T-helper 22 cell (primary cell): ENCODE measurements at places on chromosomes 1 and 21.

GRCh38 chr1:165228676-165229075 is 127.8 kb downstream of the LMX1A start:
- DNase-seq: no peak

GRCh38 chr1:90719330-90720144 is 2.4 kb upstream of the BARHL2 start:
- no peak for DNase-seq

DNA sequence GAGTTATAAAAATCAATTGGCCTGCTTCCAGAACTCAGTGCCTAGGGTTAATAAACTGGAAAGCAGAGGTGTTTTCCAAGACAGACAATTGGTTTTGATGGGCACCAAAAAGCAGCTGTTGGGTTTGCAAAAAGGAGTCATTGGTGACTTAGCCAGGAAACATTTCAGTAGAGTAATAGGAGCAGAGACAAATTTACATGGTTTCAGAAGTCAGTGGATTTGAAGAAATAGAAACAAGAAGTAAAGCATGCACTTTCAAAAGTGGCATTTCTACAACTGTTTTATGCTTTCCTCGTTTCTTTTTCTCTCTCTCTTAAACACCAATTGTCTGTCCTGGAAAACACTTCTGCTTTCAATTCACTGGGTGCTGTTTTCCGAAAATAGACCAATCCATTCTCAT is 87.8 kb downstream of the GLUL start:
- no peak for DNase-seq

DNA sequence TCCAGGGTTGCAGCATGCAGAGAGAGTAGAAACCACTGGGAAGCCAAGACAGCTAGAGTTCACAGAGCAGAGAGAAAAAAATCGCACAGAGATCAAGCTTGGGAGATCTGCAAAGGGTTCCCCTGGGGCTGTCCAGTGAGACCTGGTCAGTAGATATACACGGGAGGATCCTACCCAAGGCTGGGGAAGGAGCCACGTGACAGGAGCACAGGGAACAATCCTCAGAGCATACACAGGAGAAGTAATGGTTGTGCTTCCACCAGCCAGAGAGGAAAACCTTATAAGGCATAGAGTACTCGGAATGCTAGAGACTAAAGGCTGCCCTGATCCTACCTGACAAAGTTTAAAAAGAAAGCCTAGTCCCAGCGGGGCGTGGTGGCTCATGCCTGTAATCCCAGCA is 53.9 kb downstream of the GABPA start:
- no peak for DNase-seq

DNA sequence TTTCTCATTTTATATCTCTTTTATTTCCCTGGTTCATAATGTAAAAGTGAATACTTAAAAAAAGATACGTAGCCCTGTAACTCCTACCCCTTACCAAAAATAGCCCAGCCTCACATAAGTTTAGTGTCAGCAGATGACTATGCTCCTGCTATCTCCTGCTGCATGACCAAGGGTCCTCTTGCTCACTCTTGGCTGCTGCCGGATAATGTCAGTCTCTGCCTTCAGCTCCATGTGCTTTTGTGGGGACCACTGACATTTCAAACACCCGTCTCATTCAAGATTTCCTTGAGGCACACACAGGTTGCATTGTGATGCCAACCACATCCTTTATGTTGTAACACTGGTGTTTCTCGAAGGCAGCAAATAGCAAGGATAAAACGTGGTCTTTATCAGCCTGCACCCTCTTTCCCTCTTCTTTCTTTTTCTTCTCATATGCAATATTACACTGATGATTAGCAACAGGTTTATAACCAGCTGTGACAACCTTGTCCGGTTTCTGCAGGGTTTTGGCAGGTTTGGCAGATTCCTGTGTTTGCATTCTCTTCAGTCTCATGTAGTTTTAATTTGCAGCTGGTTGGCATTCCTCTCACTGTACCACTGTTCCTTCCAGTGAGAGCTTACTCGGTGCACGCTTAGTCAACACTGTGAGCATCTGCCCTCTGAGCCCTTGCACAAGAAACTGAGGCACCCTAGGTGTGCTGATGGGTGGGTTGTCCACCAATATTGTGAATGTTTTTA is 62.2 kb downstream of the ZNF684 start:
- no peak for DNase-seq

DNA sequence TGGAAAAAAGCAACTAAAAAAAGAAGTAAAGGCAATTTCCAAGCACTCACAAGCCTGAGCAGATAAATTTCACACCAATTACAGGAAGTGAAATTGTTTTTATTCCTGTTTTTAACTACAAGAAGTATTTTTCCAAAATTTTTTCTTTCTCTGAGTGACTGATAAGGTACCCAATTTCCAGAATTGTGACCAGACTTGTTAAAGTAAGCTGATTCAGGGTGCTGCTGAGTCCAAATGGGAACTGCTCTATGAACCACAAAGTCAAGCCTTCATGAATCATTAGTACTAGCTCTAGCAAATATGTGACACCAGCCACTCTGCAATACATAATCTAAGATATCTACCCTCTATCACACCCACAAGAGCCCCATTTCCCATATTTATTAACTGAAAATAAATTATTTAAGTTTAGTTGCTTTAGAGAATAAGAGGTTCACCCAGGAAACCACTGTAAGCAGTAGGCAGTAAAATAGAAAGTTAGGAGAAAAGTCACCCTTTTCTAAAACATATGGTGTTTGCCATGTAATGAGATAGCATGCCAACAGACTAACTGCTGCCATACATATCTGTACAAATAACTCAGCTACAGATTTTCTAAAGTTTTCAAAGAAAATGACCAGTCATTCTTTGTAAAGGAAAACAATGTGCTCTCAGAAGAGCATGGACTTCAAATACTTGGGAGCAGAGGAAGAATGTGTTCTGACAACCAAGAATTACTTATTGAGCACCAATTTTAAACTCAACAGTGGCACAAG is 43.1 kb upstream of the TNFSF18 start:
- DNase-seq: no peak

- DNase-seq: no peak
These were observed 3.3 kb upstream of the ELAVL4 start for GRCh38 chr1:50105433-50105832.

DNA sequence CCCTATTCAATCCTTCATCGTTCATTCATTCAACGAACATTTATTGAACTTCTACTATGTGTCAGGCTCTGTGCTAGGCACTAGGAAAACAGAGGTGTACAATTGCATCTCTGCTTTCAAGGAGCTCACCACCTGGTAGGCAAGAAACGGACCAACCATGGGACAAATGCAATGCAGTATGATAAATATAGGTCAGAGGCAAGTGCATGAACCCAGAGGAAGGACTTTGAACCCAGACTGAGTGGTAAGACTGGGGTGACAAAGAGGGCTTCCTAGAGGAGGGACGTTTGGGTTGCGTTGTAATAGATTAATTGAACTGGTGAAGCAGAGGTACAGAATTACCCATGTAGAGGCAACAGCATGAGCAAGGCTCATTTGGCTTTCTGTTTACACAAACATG is 16.4 kb downstream of the CD2 start:
- no peak for DNase-seq

DNA sequence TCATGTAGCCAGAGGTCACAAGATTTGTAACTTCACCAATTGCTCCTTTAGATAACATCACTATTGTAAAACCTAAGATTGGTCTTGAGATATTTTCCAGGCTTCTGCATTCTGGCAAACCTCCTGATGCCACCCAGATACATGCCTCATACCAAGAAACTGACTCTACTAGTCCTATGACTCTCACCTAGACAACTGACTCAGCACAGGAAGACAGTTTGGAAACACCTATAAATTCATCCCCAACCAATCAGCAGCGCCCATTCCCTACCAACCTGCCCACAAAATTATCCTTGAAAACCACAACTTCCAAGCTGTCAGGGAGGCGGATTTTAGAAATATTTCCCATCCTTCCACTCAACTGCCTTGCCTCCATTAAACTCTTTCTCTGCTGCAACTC is 2.6 kb downstream of the NME7 start:
- no peak for DNase-seq

GRCh38 chr1:205769641-205770365 is 5.5 kb downstream of the RAB29 start:
- DNase-seq: no peak

- no peak for DNase-seq
These were observed 8.1 kb upstream of the F3 start for GRCh38 chr1:94549706-94550105.

- no peak for DNase-seq
These were observed 112.5 kb downstream of the RRAGC start for GRCh38 chr1:38746941-38747600.

DNA sequence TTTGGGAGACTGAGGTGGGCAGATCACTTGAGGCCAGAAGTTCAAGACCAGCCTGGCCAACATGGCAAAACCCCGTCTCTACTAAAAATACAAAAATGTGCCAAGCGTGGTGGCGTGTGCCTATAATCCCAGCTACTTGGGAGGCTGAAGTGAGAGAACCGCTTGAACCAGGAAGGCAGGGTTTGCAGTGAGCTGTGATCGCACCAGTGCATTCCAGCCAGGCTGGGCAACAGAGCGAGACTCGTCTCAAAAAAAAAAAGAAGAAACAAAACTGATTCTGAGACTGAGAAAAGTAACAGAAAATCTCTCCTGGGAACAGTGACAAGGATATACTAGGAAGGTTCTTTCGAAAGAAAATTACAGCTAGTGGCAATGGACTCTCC is 20.9 kb downstream of the USP48 start:
- no peak for DNase-seq

DNA sequence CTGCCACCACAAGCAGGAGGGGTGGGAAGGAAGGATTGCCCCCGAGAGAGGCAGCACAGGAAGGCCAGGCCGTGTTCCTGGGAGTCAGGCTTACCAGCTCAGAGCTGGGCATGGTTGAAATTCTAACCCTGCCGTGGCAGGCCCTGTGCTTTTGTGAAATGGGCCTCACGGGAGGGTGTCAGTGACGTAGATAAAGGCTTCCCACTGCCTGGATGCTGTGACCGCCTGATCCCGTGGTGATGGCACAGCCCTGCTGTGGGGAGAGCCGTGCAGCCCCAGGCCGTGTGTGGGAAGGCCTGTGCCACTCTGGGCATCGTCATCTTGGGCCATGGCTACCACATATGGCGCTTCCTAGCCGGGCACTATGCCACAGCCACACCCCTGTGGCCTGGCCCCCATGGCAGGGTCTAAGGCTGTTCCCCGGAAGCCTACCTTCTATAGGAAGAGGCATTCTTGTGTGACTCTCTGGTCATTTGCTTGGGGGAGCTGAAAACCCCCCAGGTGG is 161.3 kb downstream of the PCBP3 start:
- no peak for DNase-seq

- no peak for DNase-seq
These were observed 215.8 kb downstream of the TRABD2B start for GRCh38 chr1:47781171-47781959.

- no peak for DNase-seq
These were observed 126.5 kb downstream of the CAPN8 start for GRCh38 chr1:223538981-223539380.

- DNase-seq: no peak
These were observed 44.0 kb upstream of the NRIP1 start for GRCh38 chr21:15108801-15109200.

DNA sequence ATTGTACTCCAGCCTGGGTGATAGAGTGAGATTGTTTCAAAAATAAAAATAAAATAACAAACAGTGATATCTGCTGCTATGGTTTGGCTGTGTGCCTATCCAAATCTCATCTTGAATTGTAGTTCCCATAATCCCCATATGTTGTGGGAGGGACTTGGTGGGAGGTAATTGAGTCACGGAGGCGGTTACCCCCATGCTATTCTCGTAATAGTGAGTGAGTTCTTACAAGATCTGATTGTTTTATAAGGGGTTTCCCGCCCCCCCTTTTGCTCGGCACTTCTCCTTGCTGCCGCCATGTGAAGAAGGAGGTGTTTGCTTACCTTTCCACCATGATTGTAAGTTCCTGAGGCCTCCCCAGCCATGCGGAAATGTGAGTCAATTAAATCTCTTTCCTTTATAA is 47.8 kb downstream of the ACTL8 start:
- no peak for DNase-seq

- no peak for DNase-seq
These were observed 60.3 kb downstream of the GALNT2 start for GRCh38 chr1:230127105-230128054.

DNA sequence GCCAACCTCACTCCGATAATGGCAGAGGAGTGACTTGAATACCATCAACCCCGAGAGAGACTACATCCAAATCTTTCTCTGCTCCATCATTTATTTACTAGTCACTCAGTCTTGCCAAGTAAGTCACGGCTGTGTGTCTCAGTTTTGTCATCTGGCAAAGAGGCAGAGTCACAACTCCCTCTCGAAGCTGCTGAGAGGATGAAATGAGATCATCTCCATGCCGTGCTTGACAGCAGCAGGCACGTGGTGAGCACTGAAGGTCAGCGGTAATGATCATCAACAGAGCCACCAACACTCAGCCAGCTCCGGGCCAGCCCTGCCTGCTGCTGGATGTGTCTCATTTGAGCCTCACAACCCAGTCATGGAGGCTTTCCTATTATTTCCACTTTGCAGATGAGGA is 19.9 kb downstream of the ALDH4A1 start:
- DNase-seq: no peak

GRCh38 chr21:46128933-46129571 is 26.3 kb downstream of the FTCD start:
- no peak for DNase-seq

- DNase-seq: no peak
These were observed 667.3 kb downstream of the PTPRU start for GRCh38 chr1:29903548-29904166.

GRCh38 chr1:153916297-153916696 is 6.5 kb downstream of the GATAD2B start:
- no peak for DNase-seq

DNA sequence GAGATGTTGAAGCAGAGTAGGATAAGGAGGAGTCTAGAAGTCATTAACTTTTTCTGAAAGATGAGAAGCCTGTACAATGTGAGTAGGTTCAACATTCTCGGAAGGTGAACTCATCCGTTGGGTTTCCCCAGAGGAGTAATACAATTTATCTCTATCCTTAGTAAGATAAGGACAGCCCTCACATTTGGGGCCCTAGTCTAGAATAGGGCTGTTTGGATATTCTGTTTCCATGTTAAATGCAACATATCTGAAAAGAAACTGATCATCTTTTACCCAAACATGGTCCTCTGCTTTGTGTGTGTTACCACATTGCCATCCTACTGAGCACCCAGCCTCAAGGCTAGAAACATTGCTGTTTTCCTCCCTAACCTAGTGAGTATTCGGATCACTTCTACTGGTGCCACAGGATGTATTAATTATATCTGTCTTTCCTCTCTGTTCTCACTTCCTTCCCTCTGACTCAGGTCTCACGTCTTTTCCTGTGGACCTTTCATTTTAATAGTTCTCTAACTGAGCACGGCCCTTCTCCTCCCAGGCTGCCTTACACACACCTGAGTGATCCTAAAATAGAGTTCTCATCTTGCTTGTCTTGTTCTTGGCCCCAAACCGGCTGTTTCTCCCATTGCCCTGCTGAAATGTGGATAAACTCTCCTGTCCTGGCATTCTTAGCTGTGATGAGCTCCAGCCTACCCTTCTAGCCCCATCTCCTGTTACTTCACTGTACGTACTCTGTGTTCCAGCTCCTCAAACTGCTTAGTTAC is 91.7 kb downstream of the CDC14A start:
- no peak for DNase-seq

GRCh38 chr21:38037416-38037815 is 121.2 kb upstream of the KCNJ6 start:
- no peak for DNase-seq
